AG08396 (cell line): ENCODE measurements at places on chromosomes 2 and 18.

GRCh38 chr2:30702694-30703093 is 104.6 kb downstream of the CAPN13 start:
- no peak for DNase-seq

DNA sequence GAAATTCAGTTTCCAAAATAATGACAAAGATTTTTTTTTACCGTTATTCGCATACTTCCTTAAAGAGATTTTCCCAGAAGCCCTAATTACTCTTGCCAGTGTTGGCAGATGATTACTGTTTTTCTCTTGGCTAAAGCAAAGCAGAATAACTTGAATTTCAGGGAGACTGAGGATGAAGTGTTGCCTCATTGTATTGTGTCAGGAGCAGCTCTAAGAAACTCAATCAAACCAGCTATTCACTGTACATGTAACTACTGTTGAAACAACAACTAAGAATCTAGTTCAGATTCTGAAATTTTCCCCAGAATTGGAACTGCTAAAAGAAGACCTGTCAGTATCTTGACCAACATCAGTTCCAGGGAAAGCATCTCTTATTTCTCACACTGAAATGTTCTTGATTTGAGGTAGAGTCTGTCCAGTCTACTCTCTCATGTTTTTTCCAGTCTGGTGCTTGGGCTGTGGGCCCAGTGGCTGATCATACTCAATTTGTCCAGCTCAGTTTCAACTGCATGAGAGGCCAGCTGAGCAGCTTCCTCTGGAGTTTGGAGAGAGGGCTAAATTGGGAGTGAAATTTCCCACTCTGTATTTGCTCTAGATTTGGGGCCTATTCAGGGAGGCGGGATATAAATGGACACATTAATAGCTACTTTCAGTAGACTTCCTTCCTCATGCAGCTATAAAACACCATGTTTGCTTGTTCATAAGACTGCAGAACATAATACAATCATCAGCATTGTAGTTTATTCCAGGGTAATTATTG is 78.5 kb downstream of the PPP1R1C start:
- DNase-seq, result no peak

- DNase-seq, result no peak
These were observed 53.9 kb downstream of the TNFRSF11A start for GRCh38 chr18:62379051-62379450.

- DNase-seq, result no peak
These were observed 246.0 kb downstream of the TSN start for GRCh38 chr2:122001441-122001874.

GRCh38 chr18:8462651-8463185 is 146.5 kb upstream of the RAB12 start:
- DNase-seq, result no peak

DNA sequence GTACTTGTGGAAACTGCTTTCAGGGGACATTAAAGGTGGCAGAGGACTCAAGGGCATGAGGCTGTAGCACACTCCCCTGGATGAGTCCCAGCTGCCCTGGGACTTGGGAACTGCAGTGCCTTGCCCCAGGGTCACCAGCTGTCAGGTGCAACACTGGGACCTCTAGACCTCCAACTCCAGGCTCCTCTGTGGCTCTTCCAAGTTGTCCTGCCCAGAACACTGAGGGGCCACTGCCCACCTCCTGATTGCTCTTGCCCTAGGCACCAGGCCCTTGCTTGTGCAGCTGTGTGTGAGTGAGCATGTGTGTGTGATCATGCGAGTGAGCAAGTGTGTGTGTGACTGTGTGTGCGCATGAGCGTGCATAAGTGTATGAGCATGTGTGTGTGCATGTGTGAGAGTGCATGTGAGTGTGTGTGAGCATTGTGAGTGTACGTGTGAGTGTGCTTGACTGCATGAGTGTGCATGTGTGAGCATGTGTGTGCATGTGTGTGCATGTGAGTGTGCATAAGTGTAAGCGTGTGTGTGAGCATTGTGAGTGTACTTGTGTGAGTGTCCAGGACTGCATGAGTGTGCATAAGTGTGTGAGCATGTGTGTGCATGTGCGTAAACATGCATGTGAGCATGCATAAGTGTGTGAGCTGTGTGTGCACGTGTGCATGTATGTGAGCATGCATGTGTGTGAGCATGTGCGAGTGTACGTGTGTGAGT is 301.5 kb downstream of the NDUFA10 start:
- no peak for DNase-seq
